ENCODE measurements at places on chromosomes 4 and X.

DNA sequence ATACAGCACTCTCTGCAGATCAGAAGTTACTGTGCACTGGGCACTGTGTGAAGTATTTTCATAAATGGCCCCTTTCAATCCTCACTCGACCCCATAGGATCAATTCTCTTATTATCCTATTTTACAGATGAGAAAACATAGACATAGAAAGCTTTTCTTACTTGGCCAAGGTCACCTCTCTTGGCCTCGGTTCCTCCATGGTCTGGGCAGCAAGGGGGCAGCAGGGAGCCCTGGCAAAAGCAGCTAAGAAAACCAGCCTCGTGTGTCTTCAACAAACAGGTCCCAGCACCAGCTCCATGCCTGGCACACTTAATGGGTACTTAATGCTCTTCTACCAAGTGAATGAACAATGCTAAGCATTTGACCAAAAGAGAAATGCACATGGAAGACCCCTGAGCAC, 34.4 kb downstream of the BST1 start:
- DNase-seq = no peak

- DNase-seq = no peak
Observed at GRCh38 chrX:16488959-16489358, 161.0 kb upstream of the S100G start.

- DNase-seq = no peak
Observed at GRCh38 chr4:110900213-110900769, 277.4 kb upstream of the PITX2 start.

DNA sequence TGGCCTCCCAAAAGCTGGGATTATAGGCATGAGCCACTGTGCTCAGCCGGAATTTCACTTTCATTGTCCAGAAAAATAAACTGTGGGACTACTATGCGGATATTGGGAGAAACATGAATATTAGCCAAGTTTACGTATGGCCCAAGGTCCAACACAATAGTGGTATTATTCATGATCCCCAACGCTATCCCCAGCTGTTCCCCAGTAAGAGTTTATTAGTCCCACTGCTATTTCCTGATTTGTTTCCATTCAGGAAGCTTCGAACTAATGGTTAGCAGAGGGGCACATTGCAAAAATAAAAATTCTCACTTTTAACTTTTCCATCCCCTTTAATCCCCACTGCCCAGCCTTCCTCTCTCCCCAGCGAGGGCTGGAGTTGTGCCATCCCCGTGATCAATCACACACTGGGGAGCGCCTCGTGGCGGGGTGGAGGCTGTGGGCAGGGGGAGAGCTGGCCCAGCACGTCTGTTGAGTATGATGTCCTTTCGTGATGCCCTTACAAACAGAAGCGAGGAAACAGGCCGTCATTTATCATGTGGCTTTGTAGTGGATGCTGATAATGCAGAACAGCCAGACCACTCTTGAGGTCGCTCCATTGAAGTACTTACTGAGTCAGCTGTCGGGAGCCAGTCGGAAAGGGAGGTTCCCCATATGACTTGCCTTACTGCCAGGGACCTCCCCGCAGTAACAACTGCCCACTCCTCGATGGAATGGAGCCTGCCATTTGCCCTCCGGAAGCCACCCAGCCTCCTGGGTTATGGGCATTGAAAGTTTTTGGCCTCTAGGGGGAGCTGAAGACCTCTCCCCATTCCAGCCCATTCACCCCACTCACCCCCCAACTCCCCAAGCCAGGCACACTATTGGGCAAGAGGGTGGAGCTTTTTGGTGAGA, 117.0 kb downstream of the KDR start:
- DNase-seq = no peak

GRCh38 chrX:19860571-19860970, 26.8 kb downstream of the SH3KBP1 start:
- DNase-seq = no peak

DNA sequence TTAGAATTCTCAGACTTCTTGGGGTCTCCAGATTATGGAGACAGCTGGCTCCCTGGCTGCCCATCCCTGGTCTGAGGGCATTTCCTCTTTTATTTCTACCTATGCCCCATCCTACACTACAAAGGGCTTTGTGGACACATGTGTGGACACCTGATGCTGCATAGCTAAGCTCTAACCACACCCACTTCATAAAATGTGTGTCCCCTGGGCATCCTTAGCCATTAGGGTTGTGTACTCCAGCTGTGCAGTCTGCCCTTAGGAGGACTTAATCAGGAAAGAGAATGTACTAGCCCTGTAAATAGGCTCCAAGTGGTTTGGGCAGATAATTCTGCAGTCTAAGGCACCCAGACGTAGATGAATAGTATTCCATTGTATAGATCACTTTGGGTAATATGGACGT, 47.0 kb downstream of the COQ2 start:
- DNase-seq = no peak
